ENCODE measurements at places on chromosomes 12 and 14.

DNA sequence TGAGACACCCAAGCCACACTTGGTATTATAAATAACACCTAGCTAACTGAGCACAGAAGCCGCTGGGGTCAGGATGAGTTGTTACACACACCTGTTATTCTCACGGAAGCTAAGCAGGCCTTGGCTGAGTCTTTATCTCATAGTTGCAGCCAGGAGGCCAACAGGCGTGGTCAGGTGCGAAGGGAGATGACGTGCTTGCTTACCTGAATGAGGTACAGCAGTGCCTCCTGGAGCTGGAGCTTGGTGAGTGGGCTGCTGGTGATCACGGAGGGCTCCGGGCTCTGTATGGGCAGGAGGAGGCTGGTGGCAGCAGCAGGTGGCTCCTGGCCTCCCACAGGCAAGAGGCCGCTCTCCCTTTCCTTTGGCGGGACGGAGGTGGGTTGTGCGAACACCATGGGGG is 30.4 kb upstream of the CACNA2D4 start:
- no peak for DNase-seq

- no peak for DNase-seq
Observed at GRCh38 chr12:52035190-52035589, 16.1 kb upstream of the NR4A1 start.

DNA sequence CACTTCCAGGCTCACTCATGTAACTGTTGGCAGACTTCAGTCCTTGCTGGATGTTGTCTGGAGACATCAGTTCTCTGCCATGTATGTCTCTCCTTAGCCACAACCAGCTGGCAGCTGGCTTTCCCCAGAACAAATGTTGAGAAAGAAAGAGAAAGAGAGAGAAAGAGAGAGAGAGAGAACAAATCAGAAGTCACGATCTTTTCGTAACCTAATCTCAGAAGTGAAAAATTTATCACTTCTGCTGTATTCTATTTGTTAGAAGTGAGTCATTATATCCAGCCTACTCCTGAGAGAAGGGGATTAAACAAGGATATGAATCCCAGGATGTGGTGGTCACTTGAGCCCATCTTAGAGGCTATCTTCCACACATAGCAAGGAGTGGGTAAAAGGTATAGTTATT is 101.2 kb downstream of the BTG1 start:
- DNase-seq: no peak

DNA sequence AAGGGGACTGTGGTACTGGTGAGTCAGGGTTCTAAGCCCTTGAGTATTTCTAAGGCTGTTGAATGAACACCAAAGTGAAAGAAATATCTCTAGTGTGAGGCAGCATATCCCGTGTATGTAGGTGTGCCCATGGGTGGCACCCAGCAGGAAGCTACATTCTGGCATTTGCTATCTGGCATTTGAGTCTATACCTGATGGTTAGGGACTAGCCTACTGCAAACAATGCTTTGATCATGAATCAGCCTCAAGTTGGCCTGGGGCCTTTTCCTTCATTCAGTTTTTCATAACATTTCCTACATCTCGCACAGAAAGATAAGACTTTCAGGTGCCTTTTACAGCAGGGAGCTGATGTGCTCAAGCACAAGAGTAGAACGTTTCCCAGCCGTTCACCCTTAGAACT is 85.7 kb upstream of the E2F7 start:
- no peak for DNase-seq

DNA sequence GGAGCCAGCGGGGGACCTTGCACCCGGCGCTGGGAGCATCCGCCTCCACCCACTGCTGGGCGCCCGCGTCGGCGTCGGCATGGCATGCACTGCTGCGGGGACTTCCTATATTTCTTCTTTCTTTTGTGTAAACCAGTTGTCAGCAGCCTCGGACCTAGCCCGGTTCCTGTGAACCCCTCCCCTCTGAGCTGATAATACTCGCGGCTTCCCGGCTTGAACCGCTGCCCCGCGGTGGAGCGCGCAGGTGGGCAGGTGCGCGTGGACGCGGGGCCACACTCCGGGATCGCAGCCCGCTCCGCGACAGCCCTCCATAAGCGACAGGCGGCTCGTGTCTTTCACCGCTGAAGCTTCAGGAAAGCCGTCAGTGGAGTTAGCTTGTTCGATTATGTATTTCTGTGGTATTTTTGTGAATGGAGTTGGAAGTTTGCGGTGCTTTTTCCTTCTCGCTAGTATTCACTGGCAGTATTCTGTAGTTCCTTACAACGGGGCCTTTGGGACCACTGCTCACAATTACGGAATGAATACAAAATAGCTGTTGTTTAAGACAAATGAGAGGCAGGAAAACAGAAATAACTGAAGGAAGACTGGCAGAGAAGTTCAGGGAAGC is 870 bp downstream of the BMAL2 start:
- DNase-seq: peak; percentile 30

- DNase-seq: peak; percentile 73
Observed at GRCh38 chr14:62691647-62692489, 353.4 kb downstream of the KCNH5 start.

GRCh38 chr14:95896498-95897135 is 20.0 kb downstream of the TUNAR start:
- DNase-seq: no peak

- DNase-seq: no peak
Observed at GRCh38 chr14:66709291-66709690, 201.3 kb downstream of the GPHN start.

DNA sequence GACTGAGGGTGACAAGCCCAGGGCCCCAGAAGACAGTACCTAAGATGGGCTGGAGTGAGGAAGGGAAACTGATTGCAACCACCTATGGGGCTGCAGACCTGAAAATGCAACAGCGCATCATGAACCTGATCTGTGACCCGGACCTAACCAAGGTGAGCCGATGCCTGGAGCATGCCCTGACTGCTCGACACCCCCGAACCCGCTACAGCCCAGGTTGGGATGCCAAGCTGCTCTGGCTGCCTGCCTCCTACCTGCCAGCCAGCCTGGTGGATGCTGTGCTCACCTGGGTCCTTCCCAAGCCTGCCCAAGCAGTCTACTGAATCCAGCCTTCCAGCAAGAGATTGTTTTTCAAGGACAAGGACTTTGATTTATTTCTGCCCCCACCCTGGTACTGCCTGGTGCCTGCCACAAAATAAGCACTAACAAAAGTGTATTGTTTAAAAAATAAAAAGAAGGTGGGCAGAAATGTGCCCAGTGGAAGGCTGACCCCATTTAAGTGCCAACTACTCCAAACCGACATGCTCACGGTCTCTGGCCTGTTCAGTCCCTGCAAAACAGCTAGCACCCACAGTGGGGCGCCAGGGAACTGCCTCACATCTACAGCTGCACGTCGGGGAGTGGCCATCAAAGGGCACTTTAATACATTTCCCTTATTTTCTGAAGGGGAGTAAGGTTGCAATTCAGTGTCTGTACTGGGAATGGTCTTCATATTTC is 4.2 kb downstream of the RDH5 start:
- peak; percentile 27 for DNase-seq

- DNase-seq: no peak
Observed at GRCh38 chr14:80080601-80081000, 130.7 kb downstream of the DIO2 start.

- DNase-seq: peak; percentile 85
Observed at GRCh38 chr12:122097927-122098756, 19.6 kb downstream of the MLXIP start.

DNA sequence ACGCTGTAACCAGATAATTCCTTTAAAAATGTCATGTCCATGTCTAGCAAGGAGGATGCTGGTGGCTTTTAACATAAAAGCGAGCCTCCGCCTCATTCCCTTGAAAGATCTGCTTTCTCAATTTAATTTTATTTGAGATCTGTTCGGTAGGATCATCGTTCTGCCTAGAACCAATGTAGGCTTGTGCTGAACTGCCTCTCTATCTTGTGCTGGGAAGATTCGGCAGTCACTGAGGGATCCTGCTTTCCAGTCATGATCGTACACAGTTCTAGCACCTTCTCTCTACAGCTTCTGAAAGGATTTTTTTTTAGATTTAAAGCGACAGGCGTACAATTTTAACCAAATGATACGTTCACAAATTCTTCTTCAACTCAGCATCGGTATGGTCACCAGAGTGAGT is 54.3 kb downstream of the PEBP1 start:
- no peak for DNase-seq

- no peak for DNase-seq
Observed at GRCh38 chr14:65959563-65960024, 526.6 kb upstream of the CCDC196 start.

GRCh38 chr14:59358784-59359183 is 106.4 kb downstream of the GPR135 start:
- DNase-seq: no peak

DNA sequence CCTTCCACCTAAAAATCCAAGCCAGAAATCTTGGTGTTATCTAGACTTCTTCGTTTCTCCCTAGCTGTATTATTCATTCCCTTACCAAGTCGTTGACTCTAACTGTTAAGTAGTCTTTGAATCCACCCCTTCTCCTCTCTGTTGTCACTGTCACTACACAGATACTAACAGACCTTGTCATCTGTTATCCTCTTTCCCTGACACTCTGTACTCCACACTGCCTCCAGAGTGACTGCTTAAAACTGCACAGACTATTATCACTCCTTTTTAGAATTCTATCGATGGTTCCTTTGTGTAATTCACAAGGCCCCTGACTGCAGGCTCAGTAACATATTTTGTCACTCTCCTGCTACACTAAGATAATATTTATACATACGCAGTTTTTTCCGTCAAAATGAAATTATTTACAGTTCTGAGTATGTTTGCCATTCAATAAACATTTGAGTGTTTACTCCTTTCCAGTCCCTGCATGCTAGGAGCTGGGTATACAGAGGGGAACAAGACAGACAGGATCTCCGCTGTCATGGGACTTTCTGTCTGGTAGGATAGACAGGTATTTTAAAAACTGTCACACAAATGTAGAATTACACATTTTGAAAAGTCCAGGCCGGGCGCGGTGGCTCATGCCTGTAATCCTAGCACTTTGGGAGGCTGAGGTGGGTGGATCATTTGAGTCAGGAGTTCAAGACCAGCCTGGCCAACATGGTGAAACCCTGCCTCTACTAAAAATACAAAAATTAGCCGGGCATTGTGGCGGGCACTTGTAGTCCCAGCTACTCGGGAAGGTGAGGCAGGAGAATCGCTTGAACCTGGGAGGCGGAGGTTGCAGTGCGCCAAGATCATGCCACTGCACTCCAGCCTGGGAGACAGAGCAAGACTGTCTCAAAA is 3.8 kb downstream of the MARS1 start:
- no peak for DNase-seq

- DNase-seq: no peak
Observed at GRCh38 chr12:55955344-55955743, 10.5 kb downstream of the PMEL start.

DNA sequence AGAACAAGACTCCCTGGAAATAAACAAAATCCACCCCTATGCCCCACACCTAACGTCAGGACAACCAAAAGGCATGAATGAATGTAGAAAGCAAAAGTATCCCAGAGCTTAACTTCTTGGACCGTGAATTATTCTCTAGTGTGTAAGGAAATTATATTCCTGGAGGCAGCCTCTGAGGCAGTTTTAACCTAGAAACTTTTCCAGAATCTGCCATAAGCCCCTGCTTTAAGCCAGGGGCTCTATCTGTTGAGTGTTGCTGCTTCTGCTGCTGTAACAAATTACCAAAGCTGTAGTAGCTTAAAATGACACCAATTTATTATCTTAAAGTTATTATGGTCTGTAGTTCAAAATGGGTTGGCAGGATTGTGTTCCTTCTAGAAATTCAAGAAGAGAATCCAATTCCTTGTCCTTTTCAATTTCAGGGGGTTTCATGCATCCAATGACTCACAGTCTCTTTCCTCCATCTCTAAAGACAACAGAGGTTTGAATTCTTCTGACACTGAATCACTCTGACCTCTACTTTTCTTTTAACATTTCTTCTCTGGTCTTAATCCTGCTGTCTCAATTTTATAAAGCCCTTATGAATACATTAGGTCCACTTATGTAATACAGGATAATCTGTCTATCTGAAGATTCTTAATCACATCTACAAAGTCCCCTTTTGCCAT is 242.7 kb downstream of the ATXN7L3B start:
- no peak for DNase-seq

DNA sequence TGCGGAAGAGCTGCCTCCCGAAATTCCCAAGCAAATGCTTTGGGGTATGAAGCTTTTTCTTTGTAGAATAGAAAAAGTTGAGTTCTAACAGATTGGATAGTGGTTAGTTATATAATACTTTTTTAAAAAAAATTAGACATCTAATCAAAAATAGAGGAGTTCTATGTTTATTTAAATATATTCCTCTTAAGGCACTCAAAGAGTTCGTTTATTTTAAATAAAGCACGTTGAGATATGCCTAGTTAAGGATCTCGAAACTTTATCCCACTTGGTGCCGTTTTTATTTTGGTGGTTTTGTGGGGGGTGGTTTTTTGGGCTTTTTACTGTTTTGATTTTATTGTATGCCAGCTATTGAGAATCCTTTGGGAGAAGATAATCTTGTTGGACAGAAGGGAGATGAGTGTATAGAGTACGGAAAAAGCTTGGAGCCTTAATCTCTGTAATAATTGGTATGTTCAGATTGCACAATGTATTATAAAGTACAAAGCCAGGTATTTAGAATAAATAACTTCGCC is 10.7 kb upstream of the SNAPC1 start:
- no peak for DNase-seq

DNA sequence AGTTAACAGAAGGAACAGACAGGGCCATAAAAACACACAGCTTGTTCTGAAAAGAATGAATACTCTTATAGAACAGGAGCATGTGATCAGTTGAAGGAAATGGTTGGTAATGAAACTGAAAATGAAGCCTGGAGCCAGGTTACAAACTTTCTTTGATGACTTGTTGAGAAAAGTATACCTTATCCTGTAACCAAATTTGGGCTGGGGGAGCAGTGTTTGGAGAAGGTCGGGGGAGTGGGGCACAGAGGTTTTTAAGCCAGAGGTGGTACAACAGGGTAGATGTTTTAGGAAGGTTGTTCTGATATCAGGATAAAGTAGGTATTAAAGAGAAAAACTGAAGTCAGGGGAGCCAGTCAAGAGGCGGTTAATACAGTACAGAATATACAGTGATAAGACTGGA is 8.2 kb downstream of the GOLT1B start:
- no peak for DNase-seq

DNA sequence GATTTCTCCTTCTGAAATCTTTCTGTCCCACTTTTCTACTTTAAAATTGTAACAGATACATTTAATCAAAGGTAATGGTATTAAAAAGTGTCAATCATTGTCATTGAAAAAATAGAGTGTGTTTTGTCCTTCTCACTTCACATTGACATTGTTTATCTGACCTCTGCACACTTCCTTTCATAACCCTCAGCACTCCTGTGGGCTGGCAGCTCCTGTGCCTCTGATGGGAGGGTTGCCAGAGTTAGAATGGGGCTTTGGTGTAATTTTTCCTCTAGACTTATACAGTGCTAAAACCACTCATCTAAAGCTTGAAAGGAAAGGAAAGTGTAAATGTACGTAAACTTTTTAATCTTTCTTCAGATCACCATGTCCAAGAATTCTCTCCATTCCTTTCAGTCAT is 23.7 kb downstream of the KCNA1 start:
- no peak for DNase-seq

- no peak for DNase-seq
Observed at GRCh38 chr14:24513009-24513408, 4.9 kb upstream of the CMA1 start.

- no peak for DNase-seq
Observed at GRCh38 chr14:33643426-33644181, 307.3 kb downstream of the EGLN3 start.

GRCh38 chr12:56581418-56582145 is 48.5 kb downstream of the BAZ2A start:
- no peak for DNase-seq

- DNase-seq: no peak
Observed at GRCh38 chr12:124464830-124465229, 102.6 kb downstream of the NCOR2 start.
